ELR (cell line): ENCODE measurements at places on chromosomes 2 and 18.

GRCh38 chr18:45040879-45041278 lies 360.2 kb downstream of the SETBP1 start:
- no peak for DNase-seq

DNA sequence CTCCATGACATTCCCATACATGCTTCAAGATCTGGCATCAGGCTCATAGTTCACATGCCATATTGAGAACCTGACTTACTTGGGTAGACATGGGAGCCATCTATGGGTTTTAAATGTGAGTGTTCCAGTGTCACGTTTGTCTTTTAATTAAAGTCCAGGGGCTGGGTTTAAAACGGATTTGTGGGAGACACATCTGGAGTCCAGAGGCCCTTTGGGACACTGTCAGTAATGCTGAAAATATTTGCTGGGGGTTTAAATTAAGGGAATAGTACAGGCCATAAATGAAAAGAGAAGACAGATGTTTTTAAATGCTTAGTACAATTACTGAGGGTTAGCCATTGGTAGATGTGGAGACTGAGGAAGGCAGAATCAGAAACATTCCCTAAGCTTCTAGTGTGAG lies 478.0 kb downstream of the PID1 start:
- DNase-seq: no peak

DNA sequence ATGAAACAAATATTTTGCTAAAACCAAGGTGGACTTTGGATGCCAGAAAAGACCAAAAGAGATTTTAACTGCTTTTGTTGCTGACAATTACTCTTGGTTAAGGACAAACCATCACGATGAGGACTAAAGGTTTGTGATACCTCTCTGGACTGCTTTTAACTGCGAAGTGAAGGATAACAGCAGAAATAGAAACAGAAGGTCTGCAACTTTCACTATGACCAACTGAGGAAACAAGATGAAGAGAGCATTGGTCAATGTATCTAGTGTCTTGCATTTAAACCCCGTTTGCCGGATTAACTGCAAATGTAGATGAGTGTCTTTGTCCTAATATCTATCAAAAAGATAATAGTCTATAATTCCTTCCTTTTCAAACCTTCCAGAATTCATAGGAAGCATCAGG lies 541.7 kb downstream of the ERBB4 start:
- no peak for DNase-seq

DNA sequence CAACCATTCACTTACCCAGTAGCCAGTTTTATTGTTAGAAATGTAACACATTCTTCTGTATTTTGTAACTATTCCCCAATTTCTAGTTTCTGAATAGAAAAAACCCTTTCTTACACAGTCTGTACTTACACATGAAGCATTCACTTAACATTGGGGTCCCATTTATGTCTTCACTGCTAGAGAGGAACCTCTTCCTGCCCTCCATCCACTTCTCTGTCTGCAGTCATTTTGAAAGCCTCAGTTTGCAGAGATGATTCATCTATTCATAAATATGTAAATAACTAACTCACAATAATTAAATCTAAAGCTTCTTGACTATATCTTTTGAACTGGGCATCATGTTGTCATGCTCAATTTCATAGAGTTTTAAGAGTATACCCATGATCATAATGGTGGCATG lies 55.9 kb downstream of the ZRANB3 start:
- DNase-seq: no peak

DNA sequence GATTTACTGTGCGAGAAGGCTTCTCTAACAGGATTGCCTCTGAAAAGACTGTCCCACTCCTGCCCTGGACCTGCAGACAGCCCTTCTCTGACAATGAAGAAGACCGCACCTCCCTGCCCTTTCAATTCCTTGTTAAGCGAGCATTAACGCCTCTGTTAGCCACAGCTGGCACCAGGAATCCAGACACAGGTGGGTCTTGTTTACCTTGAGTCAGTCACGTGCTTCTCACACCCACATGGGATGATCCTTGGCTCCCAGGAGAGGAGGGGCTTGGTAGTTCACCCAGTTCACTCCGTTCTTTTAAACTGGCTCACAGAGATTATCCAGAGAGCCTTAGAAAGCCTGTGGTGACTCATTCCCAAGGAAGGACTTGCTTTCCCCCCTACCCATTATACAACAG lies 410.5 kb upstream of the MEIS1 start:
- DNase-seq: no peak

DNA sequence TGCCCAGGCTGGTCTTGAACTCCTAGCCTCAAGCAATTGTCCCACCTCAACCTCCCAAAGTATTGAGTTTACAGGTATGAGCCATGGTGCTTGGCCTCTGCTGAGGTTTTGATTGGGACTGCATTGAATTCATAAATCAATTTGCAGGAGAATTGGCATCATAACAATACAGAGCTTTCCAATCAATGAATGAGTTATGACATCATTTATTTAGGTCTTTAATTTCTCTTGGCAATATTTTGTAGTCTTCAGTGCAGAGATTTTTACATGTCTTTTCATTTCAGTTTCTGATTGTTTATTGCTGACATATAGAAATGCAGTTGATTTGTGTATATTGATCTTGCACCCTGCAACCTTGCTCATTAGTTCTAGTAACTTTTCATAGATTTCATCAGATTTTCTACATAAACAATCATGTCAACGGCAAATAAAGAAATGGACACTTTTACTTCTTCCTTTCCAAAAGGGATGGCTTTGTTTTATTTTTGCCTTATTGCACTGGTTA lies 119.9 kb downstream of the TFCP2L1 start:
- no peak for DNase-seq

DNA sequence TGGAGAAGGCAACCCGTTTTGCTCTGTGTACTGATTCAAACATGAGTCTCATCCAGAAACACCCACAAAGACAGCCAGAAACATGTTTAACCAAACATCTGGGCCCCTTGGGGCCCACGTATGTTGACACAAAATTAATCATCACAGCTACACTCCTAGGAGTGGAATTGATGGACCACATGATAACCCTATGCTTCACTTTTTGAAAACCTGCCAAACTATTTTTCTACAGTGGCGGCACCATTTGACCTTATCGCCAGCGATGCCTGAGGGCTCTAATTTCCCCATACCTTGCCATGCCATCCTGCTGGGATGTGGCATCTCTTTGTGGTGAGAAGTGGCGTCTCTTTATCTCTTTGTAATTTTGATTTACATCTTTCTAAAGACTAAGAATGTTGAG lies 38.5 kb downstream of the PSMG2 start:
- peak; percentile 97 for DNase-seq

- peak; percentile 71 for DNase-seq
These were observed 31.6 kb upstream of the PPP1R1C start for GRCh38 chr2:181953881-181954537.

DNA sequence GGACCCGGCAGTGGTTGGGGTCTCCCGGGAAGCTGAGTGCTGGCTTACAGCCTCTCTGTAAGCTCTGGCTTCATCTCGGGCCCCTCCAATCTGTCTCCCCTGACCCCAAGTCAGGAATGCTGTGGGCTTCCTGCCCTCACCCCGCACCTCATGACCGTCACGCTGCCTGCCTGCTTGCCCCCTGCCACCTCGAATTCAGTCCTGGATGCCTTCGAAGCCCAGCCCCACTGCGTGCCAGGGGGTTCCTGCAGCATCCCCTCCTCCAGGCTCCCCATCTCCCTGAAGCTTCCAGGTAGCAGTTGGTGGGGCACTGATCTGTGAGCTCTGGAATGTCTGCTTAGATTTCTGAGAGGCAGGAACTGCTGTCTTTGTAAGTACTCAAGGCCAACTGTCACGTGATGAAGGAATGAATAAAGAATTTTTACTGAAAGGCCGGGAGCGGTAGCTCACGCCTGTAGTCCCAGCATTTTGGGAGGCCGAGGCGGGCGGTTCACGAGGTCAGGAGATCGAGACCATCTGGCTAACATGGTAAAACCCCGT lies 6.5 kb downstream of the CLHC1 start:
- DNase-seq: no peak

GRCh38 chr2:106143495-106144215 lies 50.4 kb downstream of the UXS1 start:
- peak; percentile 82 for DNase-seq

- no peak for DNase-seq
These were observed 169.7 kb upstream of the SMAD2 start for GRCh38 chr18:48100165-48100575.

DNA sequence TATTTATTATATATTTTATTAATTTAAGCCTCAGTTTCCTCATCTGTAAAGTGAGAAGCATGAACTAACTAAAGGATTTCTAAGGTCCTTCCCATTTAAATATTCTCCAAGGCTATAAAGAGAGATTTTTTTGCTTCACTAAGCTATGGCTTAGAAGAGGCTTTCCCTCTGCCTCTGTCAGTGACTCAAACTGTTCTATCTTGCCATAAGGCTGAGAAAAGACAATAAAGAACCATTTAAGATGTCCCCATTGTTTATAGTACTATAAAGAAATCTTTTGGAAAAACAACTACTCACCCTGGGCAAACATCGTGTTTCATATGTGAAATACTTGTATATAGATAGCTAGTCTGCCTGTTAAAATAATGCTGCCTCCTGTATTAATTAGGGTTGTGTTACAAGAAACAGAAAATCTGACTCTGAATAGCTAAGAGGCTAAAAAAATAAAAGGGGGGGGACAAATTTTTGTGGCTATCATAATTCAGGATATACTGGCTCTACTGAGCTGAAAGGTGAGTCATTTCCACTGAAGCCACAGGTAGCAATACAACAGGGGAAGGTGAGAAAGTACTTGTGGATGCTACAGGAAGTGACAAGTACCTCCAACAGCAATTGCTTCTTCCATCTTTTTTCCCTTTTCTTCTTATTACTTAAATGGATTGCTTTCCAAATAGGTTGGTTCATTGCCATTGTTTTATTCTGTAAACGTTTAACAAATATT lies 25.4 kb downstream of the EPHA4 start:
- DNase-seq: no peak

DNA sequence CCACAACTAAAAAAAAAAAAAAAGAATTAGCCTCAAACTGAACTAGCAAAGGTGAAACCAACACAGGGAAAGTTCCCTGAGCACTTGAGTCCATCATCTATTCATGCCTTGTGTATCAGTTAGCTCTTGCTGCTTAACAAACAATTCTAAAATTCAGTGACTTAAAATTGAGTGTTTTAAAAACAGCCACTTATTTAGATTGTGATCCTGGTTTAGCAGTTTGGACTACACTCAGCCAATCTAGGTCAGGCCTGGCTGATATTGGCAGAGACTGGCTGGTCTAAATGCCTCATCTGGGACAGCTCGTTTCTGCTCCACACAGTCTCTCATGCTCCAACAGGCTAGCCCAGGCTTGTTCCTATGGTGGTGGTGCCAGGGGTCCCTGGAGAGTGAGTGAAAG lies 247.9 kb downstream of the ATAD2B start:
- DNase-seq: no peak

DNA sequence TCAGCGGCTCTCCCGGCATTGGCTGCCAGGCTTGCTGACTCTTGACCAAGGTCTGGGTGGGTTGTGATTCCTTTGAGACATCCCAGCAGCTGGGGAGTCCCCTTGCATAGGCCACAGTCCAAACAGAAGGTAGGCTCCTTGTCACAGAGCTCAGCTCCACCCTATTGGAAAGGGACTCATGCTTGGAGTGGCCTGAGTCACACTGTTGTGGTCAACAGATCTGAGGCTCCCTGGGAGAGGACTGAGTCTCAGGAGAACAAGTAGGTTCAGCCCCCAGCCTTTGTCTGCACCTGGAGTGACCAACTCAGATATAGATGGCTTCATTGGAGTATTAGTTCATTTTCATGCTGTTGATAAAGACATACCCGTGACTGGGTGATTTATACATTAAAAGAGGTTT lies 32.1 kb upstream of the SH3BP4 start:
- DNase-seq: peak; percentile 62

- DNase-seq: no peak
These were observed 1506.2 kb upstream of the NXPH2 start for GRCh38 chr2:140286377-140286776.

GRCh38 chr2:162022290-162022945 lies 51.6 kb downstream of the DPP4 start:
- peak; percentile 43 for DNase-seq

GRCh38 chr18:9474108-9474982 lies 968 bp upstream of the RALBP1 start:
- peak; percentile 89 for DNase-seq

DNA sequence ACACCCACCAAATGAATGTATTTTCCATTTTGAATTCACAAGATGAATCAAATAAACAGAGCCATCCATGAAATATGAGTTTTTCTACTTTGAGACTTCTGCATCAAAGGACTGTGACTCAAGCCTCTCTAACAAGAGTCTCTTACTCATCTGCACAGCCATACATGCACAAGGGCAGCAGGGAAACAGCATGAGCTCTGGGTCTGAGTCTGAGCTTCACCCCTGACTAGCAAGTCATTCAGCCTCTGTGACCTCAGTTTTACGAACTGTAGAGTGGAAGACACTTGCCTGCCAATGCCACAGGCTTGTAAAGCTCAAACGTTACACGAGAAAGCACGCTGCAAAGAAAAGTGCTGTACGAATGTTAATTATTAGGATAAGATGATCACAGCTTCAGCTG lies 42.9 kb downstream of the MREG start:
- DNase-seq: peak; percentile 67

GRCh38 chr2:82857967-82858366 lies 1601.1 kb downstream of the SUCLG1 start:
- no peak for DNase-seq

- DNase-seq: peak; percentile 77
These were observed 69.8 kb upstream of the IL1R1 start for GRCh38 chr2:102072741-102073140.

DNA sequence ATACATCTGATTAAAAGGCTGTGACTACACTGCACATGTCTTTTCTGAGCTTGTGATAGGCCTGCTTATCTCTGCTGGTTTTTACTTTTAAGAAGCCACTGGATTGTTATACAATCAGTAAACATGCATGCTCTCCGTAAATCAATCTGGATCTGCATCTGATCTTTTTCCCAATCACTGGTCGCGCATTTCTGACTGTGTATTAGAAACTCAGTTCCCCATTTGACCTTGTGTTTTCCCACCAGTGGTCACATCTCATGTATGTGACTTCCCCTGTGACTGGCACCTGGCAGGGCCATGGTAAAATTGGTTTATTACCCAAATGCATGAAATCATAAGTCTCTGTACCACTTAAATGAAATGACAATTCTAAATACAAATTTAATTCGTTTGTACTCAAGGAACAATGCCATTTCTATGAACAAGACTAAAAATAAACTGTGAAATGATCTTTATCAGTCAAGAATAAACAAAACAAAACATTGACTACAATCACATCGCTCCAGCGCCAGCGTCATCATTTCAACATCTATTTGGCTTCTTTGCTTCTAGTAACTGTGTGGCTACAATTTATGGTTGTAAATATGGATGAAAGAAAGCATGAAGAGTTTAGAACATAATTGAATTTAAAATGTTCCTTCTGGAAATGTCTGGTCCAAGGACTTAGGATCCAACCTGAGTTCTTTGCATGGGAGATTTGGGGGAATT lies 396.6 kb upstream of the TRIB2 start:
- DNase-seq: no peak

- no peak for DNase-seq
These were observed 50.6 kb upstream of the RMDN2 start for GRCh38 chr2:37874470-37874869.
